NCI-H2029 treated with DMSO at 0.1 percent for 48 hours (cell line): ENCODE measurements at places on chromosomes 12 and 14.

GRCh38 chr12:30437616-30438015, 258.1 kb downstream of the IPO8 start:
- DNase-seq = no peak

DNA sequence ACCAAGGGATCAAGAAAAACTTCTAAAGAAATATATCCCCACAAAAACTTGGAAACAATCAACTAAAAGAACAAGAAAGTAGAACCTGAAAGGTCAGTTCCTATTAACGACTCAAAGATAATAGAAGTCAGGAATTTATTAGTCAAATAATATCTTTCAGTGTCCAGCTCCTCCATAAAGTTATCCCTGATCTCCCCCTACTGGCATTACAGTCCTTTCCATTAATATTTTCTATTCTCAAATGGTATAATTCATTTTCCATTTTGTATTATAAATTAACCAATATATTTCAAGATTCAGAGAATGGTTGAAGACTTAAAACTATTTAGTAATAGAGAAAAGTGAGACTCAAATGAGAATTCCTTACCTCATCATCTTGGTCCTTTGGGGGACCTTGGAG, 11.6 kb upstream of the SUPT16H start:
- DNase-seq = no peak

DNA sequence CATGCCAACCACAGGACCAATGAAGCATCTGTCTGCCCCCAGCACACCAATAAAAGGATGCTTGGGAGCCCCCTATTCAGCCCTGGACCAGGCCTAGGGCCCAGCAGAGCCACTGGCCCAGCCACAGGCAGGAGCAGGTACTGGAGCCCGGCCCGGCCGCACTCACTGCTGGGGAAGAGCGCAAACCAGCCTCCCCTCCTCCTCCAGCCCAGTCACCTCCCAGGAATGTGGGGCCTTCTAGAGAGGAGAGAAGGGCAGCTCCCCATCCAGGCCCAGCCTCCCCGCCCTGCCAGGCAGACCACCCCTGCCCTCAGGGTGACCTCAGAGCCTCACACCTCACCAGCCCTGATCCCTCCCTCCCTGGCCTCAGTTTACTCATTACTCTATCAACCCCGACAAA, 56.2 kb downstream of the CCNK start:
- DNase-seq = no peak

- DNase-seq = no peak
These were observed 1.6 kb downstream of the LTB4R start for GRCh38 chr14:24312736-24313507.

DNA sequence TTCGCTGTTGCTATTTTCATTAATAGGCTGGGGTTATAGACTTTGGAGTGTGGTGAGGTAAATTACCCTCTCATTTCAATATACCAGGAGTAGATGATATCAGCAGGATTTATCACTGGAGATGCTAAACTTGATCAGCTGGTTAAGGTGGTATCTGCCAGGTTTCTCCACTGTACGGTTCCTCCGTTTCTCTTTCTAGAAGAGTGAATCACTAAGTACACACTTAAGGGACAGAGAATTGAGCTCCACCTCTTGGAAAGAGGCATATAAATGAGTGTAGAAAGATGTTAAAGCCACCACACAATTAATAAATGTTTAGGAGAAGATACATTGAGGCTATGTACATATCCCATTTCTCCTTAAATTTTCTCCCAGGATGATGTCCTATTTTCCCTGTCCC, 277.4 kb upstream of the GRIP1 start:
- no peak for DNase-seq

DNA sequence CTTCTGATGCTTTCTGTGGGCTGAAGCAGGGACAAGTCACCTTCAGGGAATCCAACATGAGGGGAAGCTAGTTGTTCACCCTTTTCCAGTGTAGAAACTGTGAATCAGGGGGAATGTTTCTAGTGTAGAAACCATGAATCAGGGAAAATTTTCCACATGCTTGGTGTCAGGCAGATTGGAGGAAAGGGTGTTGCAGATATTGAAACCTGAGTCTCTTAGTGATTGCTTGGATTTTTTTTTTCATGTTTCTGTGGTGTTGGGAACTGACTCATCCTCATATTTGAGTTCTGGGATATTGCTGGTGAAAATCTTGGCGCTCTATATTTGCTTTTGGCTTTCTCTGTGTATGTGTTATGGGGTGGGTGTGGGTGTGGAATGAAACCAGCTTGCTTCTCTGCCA, 144.5 kb upstream of the FBXO33 start:
- no peak for DNase-seq

- DNase-seq = no peak
These were observed 17.2 kb upstream of the FBLN5 start for GRCh38 chr14:91964724-91965123.
